Activated CD4-positive, alpha-beta T cell treated with anti-CD3 and anti-CD28 coated beads, Interleukin-2, amount 50 U/mL, for 1 hour (primary cell): ENCODE measurements at places on chromosomes 2 and 18.

DNA sequence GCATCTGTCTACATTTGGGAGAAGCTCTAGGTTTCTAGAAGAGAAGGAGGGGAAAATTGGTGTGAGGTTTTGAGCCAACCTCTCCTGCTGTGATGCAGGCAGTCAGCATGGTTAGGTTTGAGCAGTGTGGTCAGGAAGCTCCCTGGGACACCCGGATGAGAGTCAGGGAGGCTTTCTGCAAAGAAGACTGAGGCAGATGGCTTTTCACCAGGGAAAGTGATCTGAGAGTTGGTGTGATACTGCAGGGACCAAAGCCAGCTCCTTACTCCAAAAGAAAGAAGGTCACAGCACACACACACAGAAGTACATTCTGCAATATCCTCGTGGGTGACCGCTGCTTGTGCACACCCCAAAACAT is 75.8 kb upstream of the BCL11A start:
- no peak for DNase-seq

- no peak for DNase-seq
Observed at GRCh38 chr2:24793761-24794435, 673 bp downstream of the CENPO start.

DNA sequence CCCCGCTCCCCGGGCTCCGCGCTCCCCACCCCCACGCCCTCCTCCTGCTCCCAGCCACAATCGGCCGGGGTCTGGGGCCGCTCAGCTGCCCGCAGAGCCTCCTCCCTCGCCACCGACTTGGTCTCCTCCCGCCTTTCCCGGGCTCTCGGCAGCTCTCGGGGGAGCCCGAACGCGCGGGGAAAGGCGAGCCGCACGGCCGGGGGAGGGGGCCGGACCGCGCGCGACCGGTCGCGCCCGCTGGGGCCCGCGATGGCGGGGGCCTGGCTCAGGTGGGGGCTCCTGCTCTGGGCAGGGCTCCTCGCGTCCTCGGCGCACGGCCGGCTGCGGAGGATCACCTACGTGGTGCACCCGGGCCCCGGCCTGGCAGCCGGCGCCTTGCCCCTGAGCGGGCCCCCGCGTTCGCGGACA is 327 bp downstream of the LTBP1 start:
- no peak for DNase-seq

DNA sequence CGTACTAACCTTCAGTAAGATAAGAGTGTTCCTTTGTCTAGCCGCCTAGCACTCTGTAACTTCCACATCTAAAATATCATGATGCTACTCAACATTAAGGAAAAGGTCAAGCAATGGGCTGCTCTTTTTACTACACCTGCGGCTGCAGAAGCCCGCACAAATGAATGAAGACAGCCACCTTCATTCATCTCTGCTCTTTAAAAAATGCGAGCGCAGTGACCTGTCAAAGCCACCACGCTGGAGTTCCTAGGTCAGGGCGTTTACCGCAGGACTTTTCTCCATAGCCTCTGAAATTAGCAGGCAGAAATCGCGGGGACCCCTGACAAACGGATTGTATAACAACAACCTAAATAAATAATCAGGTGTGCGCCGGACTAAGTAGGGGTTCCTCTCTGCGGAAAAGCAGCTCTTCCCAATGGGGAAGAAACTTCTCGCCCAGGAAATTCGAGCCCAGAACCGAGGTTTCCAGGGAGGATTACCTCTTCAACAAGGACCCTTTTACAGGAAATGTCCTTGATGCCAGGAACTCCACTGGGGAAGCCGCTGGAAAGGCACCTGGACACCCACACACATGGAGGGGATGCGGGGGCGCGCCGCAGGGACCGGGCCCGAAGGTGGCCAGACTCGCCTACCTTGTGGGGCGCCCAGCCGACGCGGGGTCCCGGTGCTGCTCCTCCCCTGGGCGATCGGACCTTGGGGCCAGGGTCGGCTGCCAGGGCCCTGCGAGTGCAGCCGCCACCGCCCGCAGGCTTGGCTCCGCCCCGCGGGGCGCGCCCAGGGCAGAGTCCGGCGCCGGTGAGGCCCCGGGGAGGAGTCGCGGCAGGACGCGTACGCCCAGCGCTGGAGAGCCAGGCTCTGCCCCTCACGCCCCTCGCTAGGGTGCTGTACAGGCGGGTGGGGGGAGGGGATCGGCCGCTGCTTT is at the start of gene CCDC68:
CCDC68 (minus strand) TSS at position 758 of the 922 bp plus-strand sequence. CDS start 16,670 bp downstream, outside the sequence.
- no peak for DNase-seq

DNA sequence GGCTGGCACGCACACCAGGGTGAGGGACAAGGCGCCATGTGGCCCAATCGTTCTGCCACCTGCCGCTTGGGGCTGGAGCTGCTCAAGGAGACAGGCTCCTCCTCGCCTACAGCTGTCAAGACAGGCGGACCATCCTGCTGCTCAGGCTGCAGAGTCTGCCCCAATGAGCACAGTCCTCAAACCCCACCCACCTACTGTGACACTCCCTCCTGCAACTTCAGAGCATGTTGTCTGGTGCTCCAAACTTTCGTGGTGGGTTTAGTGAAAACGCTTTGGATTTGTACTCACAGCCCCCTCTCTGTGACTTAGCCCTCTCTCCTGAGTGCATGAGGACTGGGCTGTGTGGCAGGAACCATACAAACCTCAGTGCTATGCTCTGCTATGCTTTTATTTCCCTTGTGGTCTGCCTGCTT is 23.2 kb upstream of the SLC35F6 start:
- DNase-seq, result no peak

GRCh38 chr2:233075966-233076339 is 15.8 kb downstream of the INPP5D start:
- no peak for DNase-seq

DNA sequence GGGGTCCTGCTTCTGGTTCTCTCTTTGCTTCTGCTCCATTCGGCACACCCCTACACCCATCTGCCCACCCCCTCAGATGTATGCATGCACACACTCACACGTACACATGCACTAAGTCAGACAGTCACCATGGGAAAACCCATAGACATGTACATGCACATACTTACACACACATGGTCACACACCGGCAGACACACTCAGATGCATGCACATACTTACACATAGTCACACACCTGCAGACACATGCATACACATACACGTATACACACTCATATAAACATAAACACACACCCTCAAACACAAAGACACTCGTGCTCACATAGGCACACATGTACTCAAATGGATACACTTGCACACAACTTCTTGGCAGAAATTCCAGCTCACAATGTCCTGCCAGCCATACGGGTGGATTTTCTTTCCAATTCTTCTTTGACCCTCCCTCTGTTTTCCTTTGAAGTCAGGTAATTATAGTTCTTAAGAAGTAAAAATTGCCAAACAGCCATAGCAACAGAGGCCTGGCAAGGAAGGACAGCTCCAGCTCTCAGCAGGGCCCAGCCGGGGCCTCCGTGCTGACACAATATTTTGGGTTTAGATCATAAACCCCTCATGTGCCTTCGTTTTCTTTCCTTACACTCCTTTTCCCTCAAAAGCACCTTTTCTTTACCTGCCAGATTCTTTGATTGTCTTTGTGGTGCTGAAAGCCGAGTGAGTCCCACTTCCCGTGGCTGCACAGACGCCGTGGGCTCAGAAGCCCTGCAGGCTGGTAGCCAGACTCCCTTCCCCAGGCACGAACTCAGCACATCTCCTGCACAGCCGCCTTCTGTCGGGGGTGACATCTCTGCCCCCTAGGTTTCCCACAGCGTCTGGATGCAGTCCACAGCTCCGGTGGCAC is 195.7 kb downstream of the ARL4C start:
- DNase-seq, result no peak

- no peak for DNase-seq
Observed at GRCh38 chr2:239679755-239680154, 278.9 kb upstream of the HDAC4 start.

DNA sequence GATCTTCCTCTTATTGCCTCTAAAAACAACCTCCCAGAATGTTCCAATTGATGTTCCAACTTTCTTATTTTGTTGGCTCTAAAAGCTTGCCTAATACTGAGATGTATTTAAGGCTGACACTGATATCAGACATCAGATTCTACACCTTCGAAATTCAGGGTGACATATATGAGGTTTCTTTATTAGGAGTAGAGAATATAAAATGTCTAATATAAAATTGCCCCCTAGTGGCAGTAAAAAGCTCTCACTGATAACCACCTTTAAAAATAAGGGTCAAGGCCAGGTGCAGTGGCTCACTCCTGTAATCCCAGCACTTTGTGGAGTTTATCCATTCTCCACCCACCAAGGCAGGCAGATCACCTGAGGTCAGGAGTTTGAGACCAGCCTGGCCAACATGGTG is 789.7 kb upstream of the SLC39A10 start:
- DNase-seq, result no peak

DNA sequence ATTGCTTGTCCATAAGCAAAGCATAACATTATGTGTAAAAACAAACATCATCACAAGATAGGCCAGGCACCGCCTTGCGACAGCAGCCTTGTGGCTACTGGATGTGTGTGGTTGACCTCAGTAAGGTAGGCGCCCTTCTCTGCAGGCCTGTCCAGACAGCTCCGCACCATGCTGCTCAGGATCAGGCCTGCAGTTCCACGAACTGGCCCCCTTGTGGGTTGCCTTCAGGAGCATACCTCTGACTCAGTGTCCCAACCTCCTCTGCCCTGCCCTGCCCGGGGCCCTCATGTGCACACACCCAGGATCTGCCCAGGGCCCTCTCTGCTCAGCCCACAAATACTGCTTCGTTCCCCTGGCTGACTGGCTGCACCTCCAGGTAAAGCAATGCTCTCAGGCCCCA is 16.1 kb upstream of the ZNF236 start:
- no peak for DNase-seq

- no peak for DNase-seq
Observed at GRCh38 chr18:51490860-51491259, 293.4 kb upstream of the MEX3C start.

DNA sequence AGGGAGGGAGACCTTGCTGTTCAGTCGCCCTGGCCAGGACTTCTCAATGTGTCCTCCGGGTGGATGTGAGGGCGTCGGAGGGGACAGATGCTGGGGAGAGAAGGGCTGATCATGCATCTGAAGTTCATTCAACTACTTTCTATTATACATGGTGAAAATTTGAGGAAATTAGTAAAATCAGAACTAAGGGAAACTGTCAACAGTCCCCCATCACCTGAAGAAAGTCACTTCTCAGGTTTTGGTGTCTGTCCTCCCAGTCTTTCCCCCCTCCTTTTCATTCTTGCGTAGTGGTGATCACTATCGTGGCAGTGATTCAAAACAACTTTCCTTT is 17.4 kb upstream of the ACKR3 start:
- DNase-seq, result no peak

GRCh38 chr2:234304950-234305349 is 191.9 kb downstream of the ARL4C start:
- DNase-seq, result no peak

DNA sequence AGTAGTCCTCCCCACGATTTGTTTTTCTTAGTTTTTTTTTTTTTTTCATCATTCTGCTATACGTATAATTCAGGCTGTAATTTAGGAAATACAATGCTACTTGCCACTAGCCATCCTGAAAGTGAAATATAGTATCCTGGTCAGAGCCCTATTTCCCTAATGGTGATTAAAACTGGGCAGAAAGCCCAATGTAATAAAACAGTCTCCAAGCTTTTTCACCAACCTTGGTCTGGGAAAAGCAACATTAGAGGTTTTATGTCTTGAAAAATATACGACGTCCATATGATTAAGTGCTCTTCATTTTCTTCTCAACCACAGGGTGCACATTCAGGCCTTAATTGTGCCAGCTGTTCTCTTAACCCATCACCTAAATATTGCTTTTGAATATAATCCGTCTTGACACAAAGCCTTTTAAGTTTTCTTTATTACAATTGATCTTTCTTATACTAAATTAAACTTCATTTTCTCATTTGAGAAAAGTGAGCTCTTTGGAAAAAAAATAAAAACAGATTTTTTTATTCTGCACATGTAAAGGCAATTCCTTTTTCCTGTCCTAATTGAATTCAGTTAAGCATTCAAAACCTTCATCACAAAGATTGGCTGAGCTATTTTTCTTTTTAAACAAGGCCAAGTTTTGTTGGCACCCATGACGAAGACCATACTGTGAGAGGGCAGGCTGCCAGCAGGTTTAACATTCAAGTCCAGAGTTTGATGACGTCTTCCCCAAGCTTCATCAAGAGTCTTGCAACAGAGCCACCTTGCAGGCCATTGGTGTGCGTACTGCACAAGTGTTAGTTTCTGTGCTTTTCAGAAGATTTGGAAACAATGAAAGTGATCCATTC is 52.7 kb downstream of the MAP2 start:
- no peak for DNase-seq

- no peak for DNase-seq
Observed at GRCh38 chr2:138823666-138824065, 43.5 kb upstream of the NXPH2 start.

GRCh38 chr2:237171881-237172280 is 86.2 kb downstream of the COPS8 start:
- no peak for DNase-seq

- no peak for DNase-seq
Observed at GRCh38 chr18:45765796-45766195, 41.8 kb downstream of the SLC14A1 start.

GRCh38 chr18:77487951-77488740 is 238.5 kb downstream of the GALR1 start:
- DNase-seq, result no peak

DNA sequence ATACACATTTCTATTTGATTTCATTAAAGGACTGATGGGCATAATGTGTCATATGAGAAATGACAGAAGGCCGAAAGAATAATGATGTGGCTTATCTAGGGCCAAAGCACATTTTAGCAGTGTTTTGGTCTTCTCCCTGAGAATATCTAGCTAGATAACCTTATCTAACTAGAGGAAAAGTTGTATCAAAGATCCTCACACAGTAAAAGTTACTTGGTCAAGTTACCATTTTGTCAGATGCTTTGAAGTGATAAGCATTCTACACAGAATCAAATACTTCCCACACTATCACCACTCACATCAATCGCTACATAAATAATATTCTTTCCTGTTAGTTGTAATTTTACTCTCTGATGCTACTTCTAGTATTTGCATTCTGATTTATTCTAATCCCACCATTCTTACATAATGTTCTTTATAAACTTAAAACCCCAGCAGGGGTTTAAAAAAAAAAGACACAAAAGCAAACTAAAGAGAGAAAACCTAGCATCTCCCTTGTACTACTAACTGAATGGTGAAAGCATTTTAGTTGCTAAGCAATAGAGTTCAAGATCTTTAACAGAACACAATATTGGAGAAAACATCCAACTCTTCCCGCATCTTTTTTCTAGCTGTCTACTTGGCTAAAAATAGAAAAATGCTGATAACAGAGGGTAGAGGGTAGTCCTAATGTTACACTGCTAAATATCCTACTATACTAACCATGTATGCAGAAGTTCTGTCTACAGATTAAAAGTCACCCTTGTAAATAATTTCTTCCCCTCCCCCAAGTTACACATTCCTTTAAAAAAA is 8.0 kb downstream of the XPO1 start:
- no peak for DNase-seq

DNA sequence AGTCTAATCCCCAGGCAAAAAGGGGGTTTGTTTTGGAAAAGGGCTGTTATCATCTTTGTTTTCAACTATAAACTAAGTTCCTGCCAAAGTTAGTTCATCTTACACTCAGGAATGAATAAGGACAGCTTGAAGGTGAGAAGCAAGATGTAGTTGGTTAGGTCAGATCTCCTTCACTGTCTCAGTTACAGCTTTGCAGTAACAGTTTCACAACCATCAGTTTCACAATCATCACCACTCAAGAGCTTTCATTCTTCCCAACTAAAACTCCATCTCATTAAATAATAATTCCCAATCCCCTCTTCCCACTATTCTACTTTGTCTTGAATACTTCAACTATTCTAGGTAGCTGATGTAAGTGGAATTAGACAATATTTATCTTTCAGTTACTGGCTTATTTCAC is 200.9 kb downstream of the NYAP2 start:
- no peak for DNase-seq
